AG08396 (cell line): ENCODE measurements at places on chromosomes 3 and 15.

- DNase-seq = no peak
Measured at GRCh38 chr3:183254487-183255347, 1.7 kb downstream of the B3GNT5 start.

GRCh38 chr3:139557041-139557440 lies 17.5 kb upstream of the RBP1 start:
- no peak for DNase-seq

GRCh38 chr3:87361271-87361670 lies 84.9 kb upstream of the POU1F1 start:
- DNase-seq = no peak

- no peak for DNase-seq
Measured at GRCh38 chr3:99640214-99640851, 1.9 kb downstream of the COL8A1 start.

- DNase-seq = no peak
Measured at GRCh38 chr3:18740631-18741583, 315.8 kb upstream of the SATB1 start.

DNA sequence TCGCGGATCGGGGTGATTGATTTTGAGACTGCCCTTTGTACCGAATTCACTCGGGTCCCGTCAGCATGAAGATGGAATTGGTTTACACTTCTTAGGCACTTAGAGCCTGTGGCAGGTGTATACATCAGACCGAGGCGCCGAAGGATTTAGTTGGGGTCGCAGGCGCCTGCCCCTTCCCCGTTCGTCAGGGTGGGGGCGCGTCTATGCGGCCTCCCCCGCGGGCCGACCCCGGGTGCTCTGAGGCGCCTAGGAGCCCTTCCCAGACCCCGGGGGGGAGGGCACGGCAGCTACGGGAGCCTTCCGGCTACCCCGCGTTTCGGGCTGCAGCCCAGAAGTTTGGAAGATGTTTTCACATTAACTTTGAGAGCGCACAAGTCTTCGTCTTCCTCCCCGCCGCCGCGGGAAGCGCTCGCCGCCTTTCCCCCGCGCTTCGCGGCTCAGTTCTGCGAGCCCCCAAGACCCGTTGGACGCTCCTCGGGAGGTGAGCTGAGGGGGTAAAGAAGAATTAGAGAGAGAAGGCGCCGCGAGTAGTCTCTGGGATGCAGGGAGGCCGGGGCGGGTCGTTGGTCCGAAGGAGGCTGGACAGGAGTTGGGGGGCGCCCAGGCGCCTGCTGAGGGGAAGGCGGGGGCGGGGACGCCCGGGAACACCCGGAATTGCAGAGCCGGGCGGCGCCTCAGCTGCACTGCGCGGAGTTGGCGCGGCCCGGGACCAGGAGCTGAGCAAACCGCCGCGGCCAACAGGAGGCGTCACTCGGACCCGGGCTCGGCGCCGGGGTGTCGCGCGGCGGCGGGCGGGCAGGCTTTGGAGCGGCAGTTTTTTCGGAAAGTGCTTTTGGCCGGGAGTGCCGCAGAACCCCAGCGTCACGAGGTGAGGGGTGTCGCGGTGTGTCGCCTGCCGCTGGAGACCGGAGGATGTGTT lies 780 bp downstream of the TIPARP start:
- DNase-seq = peak; percentile 64

DNA sequence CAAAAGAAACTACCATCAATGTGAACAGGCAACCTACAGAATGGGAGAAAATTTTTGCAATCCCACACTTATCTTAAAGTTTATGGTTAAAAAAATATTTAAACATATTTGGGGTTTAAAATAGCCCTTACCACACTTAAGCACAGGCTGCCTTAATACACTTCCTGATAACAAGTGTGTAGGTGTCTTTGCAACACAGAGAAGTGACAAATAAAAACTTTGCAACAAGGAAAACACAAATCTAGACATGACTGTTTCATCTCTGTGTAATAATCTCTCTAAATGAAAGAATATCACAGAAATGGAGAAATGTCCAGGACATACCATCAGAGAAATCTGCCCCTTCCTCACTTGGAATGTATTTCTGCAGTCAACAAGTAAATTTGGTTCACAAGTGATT lies 464.1 kb upstream of the ARHGEF26 start:
- DNase-seq = no peak

DNA sequence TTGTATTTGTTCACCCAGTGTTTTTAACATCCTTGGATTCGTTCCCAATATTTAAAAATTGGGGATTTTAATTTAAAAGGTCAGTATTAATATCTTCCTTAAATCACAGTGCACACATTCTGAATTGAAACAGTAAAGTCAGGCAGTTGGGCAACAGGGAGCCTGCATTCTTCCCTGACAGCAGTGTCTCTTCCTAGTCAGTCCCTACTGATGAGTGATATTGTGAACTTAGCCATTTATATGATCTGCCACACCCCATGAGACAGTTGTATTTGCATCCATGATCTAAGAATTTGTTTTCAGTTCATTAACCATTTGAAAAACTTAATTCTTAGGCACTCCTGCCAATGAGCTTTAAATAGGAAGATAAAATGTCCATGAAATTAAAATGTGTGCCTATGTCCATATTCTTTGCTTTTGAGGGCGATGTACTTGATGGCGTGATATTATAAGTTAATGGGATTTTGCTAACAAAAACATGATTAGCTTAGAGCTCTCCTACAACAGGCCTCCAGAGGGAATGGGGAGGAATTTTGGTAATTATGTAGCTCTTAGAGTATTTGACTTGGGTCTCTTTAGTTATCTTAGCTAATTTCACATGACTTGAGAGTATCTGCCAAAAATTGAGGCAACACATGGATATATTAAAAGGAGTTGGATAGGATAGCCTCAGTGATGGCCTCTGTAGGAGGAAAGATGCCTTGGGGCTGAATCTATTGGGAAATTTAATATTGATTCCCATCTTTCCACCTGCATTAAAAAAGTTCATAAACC lies 219.3 kb downstream of the PTPRG start:
- DNase-seq = no peak

GRCh38 chr15:60773901-60774300 lies 295.0 kb upstream of the ICE2 start:
- DNase-seq = no peak

- DNase-seq = peak; percentile 93
Measured at GRCh38 chr15:89358755-89359439, 24.3 kb upstream of the POLG start.

DNA sequence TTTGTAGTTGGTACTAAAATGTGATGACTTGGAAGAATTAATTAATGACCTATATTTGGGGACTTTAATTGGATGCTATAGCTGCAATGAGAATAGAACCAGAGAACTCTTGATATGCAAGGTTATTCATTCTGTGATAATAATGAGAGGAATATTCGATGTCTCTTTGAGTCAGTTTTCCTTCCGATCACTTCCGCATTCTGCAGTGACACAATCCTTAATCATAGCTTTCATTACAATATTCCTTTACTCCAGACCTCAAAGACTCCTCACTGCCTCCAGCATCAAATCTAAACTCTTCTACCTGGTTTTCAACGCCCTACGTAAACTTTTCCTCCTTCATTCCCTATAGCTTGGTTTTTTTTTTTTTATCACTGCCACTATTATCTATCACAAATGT lies 21.6 kb downstream of the B3GNT5 start:
- DNase-seq = no peak
